DND-41 (cell line): ENCODE measurements at places on chromosomes 12 and 14.

- DNase-seq = no peak
Measured at GRCh38 chr12:104596134-104596799, 139.5 kb downstream of the CHST11 start.

- DNase-seq = no peak
Measured at GRCh38 chr14:99155173-99156089, 116.6 kb downstream of the BCL11B start.

DNA sequence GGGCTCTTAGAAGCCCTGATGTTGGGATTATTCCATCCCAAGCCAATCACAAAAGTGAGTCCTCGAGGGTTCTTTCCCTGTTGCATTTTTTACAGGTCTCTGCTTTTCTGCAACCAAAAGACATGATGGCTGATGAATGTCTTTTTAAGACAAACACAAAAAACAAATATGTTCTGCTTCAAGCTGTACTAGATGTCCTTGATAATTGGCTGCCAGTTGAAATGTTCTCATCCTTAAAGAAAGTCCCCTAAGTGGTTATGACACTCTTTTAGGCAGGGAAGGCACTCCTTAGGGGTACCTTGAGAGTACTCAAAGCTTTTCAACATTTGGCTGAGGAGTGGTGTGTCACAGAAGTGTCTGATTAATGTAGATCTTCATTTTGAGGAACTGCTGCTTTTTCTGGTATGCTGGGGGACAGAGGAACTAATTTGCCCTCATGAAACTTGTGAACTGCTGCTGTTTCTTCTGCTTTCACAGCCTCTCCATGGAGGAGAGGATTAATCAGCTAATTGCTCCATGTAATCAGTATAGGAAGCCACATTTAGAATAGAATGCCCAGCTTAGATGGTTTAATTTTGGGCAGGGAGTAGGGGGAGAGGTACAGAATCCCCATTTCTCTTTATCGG lies 22.8 kb upstream of the IGF1 start:
- DNase-seq = no peak

- no peak for DNase-seq
Measured at GRCh38 chr14:101501341-101501740, 60.0 kb upstream of the DIO3 start.

- DNase-seq = peak; percentile 47
Measured at GRCh38 chr12:52582971-52583456, 9.4 kb upstream of the KRT74 start.

DNA sequence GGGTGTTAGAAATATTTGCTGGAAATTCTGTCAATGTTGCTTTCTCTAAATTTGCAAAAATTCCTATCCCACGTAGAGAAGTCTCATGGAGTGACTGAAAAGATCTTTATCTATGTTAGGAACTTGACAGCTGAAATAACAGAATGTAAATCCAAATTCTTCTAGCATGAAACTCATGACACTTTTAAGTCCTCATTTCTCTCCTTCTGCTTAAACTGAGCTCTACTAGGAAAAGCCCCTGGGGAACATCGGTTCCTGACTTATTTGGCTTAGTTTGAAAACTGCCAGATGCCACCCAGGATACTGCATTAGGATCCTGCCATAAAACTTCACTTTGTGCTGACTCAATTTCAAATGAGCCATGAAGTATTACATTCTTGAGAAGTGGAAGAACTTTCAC lies 426.0 kb downstream of the GALC start:
- no peak for DNase-seq
